ENCODE measurements at places on chromosomes 6 and 20.

- DNase-seq = no peak
Measured at GRCh38 chr6:2542858-2543218, 207.9 kb downstream of the MYLK4 start.

DNA sequence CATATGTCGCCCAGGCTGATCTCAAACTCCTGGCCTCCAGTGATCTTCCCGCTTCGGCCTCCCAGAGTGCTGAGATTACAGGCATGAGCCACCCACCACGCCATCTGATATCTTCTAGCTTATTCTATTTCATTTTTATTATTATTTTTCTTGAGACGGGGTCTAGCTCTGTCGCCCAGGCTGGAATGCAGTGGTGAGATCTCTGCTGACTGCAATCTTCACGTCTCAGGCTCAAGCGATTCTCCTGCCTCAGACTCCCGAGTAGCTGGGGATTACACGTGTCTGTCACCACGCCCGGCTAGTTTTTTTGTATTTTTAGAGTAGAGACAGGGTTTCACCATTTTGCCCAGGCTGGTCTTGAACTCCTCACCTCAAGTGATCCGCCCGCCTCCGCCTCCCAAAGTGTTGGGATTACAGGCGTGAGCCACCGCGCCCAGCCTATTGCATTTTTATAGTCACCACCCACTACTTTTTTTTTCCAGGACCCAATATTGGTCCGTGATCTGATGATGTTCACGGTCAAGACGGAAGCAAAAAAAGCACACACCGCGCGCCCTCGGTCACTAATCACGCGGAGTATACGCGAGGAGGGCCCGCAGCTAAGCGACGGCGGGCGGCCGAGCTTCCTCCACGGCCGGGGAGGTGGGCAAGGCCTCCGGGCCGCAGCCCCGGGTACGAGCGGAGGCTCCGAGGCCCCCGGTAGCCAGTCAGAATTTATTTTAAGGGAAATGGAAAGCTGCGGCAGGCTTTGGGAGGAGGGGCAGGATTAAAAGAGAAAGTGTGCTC is 1.1 kb upstream of the LSM14B start:
- DNase-seq = no peak

DNA sequence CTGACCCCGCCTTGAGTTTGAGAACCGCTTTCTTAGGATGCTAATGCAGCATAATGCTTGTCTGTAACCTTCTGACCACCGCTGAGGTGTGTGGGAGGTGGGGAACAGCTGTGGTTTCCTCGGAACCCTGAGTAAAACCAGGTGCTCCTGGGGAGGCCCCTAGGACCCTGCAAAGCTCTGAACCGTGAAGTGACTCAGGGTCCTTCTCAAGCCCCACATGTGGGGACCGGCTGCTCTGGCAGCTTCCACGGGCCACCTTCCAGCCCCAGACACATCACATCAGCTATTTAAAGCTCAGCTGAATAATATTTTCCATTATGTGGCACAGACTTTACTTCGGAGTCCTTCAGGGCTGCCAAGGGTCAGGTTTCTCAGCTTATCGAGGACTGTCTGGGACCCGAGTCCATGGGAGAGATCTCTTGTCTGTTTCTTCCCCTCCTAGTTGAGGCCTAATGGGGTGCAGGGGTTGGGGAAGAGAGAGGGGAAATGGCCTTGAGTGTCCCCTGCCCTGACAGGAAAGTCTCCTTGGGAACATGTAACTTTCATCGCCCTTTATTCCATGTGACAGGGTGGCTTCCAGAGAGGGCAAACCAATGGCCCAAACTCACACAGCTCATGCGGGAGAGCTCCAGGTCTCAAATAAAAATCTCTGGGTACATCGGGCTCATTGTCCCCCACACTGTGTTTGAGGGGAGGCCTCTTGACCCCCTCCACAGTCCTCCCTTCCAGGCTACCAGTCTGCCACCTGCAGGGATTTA is 186.1 kb upstream of the SLC24A3 start:
- DNase-seq = no peak

GRCh38 chr6:151325075-151326050 is 66.0 kb downstream of the ZBTB2 start:
- DNase-seq = peak; percentile 18

- no peak for DNase-seq
Measured at GRCh38 chr6:63814459-63814858, 178.9 kb downstream of the PHF3 start.

- no peak for DNase-seq
Measured at GRCh38 chr20:60008130-60008808, 50.0 kb downstream of the CDH26 start.

GRCh38 chr6:151962246-151962846 is 154.9 kb downstream of the ESR1 start:
- DNase-seq = no peak

- DNase-seq = no peak
Measured at GRCh38 chr6:95292011-95292410, 285.3 kb upstream of the MANEA start.

DNA sequence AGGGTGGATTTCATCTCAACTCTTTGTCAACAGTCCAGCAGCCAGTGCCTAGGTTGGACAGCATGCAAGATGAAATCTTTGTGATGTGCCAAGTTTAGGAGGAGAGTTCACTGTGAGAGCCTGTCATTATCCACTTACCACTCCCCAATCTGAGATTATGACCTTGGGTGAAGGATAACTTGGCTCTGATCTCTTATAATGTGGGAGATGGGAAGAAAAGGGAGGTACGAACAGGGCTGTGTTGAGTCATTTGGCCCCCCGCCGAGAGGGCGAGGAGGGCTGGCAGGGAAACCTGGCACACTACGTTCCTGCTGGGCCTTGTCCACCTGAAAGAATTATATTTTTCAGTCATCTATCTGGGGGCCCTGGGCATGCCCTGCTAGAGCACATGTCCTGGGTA is 35.8 kb downstream of the LAMA4 start:
- DNase-seq = no peak

- DNase-seq = no peak
Measured at GRCh38 chr20:52937591-52938100, 34.5 kb upstream of the TSHZ2 start.

GRCh38 chr6:1524040-1524480 is 85.7 kb upstream of the FOXC1 start:
- DNase-seq = no peak

GRCh38 chr6:104322841-104323240 is 536.9 kb downstream of the HACE1 start:
- no peak for DNase-seq

GRCh38 chr6:24191346-24191745 is 65.3 kb downstream of the NRSN1 start:
- DNase-seq = no peak

DNA sequence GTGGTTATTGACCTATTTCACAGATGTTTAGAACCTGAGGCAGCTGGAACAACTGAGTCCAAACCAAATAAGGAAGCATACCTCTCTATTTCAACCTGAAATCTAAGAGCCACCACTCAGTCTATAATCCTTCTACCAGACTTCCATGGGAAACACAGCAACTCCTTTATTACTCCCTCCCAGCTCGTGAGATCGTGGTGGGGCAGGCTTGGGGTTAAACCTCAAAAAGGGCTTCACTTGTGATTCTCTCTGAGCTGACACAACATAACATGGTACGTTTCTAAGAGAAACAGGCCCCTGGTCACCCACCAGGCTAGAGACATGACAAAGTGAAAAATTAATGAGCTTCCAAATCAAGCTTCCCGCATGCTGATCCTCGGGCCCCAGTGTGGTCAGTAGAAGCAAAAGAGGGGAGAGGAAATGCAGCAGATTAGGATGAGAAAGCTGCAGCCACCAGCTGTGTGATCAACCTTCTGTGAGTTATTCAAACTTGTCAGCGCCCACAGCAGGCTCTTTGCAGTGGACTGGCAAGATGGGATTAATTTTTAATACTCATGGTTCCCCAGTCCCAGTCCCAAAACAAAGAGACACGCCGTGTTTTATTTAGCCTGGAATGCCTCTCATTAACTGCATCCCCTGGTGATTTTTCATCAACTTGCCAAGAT is 9.3 kb downstream of the PKHD1 start:
- no peak for DNase-seq

DNA sequence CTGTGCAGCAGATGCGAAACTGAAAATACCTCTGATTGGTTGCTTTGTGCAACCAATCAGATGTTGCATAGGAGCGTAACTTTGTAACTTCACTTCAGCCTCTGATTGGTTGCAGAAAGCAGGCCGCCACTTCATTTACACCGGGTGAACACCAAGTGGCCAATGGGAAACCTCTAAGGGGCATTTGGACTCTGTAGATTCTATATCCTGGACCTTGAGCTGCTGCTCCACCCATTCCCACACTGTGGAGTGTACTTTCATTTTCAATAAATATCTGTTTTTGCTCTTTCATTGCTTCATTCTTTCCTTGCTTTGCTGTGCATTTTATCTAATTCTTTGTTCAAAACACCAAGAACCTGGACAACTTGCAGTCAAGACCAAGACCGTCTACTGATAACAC is 14.1 kb upstream of the NXT1 start:
- DNase-seq = no peak

DNA sequence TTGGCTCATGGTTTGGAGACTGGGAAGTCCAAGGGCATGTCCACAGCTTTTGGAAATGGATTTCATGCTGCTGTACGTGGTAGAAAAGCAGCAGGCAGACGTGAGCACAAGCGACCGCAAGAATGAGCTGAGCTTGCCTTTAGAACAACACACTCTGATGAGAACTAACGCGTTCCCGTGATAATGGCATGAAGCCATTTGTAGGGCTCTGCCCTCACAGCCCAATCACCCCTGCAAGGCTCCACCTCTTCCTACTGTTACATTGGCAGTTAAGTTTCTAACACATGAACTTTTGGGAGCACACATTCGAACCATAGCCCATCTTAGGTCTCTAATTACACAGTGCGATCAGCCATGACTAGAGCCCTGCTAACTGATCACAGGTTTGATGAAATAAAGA is 107.5 kb upstream of the TMEM170B start:
- no peak for DNase-seq

DNA sequence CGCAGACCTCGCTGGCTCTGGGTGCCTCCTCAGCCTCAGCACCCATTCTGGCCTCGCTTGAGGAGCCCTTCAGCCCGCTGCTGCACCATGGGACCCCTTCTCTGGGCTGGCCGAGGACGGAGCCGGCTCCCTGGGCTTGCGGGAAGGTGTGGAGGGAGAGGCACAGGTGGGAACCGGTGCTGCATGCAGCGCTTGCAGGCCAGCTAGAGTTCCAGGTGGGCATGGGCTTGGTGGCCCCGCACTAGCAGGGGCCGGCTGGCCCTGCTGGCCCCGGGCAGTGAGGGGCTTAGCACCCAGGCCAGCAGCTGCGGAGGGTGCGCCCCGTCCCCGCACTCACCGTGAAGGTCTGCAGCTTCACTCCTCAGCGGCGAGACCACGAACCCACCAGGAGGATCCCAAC is 30.4 kb downstream of the DEFB114 start:
- no peak for DNase-seq

DNA sequence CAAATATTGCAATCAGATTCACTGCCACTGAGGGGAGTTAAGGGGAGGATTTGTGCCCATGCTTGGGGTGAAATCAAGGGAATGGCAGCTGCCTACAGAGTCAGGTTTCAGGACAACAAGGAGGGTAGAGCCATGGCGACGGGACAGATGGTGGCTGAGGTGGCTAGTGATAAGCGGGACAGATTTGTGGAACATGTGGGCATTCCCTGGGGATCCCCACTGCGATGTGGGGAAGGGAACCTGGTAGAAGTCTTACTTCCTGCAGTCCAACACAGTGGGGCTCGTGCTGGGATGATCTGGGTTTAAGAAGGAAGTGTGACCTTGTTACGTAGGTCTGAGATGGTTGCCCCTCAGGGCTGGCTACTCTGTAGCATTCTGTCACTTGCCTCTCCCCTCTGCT is 292.0 kb upstream of the JARID2 start:
- DNase-seq = no peak

- no peak for DNase-seq
Measured at GRCh38 chr6:42359021-42359420, 92.7 kb downstream of the TRERF1 start.

- no peak for DNase-seq
Measured at GRCh38 chr20:48691523-48691922, 136.3 kb downstream of the PREX1 start.

GRCh38 chr6:89711801-89712200 is 73.3 kb upstream of the LYRM2 start:
- peak; percentile 4 for DNase-seq

DNA sequence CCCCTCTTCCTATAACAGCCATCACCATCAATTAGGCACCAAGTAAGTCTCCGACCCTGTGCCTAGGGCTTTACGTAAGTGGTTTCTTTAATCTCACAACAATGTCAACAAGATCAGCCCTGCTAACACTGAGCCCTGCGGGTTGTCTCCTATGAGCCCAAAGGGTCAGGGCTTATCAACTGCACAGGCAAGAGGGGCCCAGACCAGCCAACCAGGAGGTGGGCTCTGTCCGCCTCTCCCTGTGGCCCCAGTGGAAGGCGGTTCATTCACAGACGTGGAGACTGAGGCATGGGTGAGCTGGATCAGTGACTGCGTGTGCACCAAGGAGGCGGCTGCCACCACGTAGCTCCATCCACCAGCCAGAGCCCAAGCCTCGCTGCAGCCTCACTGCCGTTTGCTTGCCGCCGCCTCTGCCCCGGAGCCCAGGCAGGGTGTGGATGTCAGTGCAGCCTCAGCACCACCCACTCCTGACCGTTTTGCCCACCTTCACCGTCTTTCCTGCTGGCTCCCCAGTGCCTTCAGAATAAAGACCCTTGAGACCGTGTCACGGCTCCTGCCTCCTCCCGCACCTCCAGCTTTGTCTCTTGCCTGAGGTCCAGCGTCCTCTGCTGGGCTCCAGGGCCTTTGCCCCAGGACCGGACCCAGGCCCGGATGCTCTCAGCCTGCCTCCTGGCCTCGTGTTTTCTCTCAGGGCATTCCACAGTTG is 78.7 kb downstream of the DLL1 start:
- no peak for DNase-seq

- no peak for DNase-seq
Measured at GRCh38 chr6:18241208-18242038, 22.9 kb downstream of the DEK start.

DNA sequence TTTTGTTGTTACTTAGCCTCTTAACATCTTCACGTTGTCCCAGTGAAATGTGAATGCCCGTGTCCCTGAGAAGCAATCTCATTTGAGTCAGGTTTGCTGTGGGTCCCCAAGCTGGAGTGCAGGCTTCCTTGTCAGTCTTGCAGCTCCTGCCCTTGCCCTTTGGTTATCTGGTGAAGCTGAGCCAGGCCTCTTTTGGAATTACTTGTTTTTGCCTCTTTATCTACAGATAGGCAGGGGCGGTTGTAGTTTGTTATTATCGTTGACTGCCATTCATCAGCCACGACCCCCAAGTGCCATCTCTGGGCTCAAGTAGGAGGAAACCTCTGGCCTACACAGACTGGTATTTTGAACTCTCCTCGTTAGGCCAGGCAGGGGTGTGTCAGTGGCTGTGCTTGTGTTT is 2.2 kb downstream of the TMEM14C start:
- no peak for DNase-seq

GRCh38 chr6:149830731-149831307 is 33.3 kb downstream of the LRP11 start:
- no peak for DNase-seq

DNA sequence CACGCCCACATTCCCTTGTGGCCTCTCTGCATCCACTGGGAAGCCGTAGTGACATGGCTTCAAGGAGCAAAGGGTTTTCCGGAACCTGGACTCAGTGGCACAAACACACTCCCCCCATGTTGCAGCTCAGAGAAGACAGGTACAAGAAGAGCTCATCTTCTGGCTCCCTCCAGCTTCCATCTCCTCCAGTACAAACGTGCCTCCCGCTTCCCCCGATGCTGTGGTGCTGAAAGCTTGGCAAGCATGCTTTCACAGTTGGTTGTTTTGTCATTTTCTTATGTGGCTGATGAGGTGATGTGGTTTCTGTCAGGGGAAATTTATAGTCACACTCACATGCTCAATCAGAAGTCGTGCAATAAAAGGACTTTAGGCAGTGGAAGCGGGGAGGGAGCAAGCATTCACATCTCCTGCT is 258.5 kb downstream of the KIF16B start:
- DNase-seq = no peak

- no peak for DNase-seq
Measured at GRCh38 chr6:169225131-169225576, 28.5 kb downstream of the THBS2 start.

All from NCI-H1436 (cell line).